ENCODE measurements at places on chromosomes 4 and X.

- no peak for DNase-seq
Observed at GRCh38 chr4:137960371-137961050, 281.6 kb downstream of the SLC7A11 start.

DNA sequence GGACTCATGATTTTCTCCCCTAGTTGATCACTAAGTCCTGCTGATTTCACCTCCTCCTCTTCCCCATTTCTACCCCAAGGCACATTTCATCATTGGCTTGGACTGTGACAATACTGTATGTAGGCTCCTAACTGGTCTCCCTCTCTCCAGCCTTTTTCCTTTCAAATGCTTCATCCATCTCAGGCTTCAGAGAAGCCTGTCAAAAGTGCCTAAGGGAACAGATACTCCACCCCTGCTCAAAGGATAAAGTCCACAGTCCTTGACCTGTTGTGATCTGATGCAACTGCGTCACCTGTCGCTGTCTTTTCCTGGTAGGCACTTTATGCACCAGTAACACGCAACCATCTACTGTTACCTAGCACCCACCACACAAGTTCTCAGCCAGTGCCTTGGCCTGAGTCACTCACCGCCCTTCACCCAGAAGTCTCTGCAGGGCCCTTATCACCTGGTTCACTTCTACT, 12.8 kb downstream of the SCARB2 start:
- DNase-seq = no peak

- no peak for DNase-seq
Observed at GRCh38 chr4:8278421-8279287, 9.1 kb downstream of the HTRA3 start.

- DNase-seq = no peak
Observed at GRCh38 chr4:122588453-122589238, 32.2 kb downstream of the IL21 start.
